Right forelimb (tissue), 1 donor: ENCODE measurements at places on chromosomes 4 and X.

GRCh38 chr4:8838296-8838960 lies 33.2 kb downstream of the HMX1 start:
- DNase-seq, result no peak

DNA sequence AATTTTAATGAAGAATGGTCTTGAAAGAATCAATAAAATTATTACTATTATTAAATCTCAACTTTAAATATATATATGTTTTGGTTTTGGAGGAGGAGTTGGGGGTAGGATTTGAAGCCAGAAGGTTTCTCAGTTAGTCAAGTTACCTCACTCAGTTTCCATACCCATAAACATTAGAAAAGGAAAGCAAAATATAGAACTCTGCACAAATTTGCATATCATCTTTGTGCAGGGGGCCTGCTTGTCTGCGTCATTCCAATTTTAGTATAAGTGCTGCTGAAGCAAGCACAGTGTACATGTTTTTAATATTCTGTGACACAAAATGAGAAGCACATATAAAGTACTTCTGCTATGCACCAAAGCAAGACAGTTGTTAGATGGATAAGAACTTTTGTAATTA lies 47.5 kb upstream of the SCRG1 start:
- DNase-seq, result no peak

- DNase-seq, result no peak
These were observed 65.3 kb upstream of the CCSER1 start for GRCh38 chr4:90061881-90062280.

GRCh38 chr4:167234316-167234881 lies at the start of gene SPOCK3:
TSS of gene SPOCK3 (minus strand) at chr4:167234494.
- DNase-seq, result peak; percentile 74

DNA sequence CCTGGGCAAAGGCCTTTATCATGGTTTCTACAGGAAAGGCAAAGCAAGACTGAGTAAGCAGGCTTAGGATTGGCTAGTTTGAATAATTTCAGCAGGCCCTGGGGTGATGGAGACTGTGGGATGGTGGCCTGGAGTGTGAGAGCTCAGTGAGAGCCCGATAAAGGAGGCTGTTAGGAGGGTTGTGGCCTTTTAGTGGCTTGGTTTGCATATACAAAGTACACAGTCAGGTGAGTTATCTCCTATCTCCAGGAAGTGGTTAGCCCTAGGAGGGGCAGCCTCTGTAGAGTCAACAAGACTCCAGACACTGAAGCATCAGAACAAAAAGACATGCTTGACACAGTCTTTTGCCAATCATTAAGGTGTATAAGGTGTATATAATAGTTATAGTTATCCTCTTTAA lies 157.2 kb downstream of the CFAP299 start:
- DNase-seq, result no peak

DNA sequence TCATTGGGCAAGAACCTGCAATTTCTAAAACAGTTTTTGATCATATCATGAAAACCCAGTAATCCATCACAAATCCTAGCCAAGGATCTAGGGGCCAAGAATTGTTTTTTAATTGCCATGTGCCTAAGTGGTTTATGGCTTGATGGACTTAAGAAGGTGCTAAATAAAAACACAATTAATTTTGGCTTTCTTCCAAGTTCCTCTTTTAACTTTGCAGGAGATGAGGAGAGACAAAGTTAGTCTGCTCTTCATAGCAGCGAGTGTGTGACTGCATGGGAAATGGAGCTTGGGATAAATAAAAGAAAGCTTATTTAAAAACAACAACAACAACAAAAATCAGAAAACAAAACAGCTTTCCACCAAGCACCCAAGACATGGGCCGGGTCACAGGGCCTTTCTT lies 41.4 kb downstream of the ARHGEF9 start:
- DNase-seq, result no peak
